RPMI7951 (cell line): ENCODE measurements at places on chromosomes 13 and 19.

- DNase-seq, result no peak
These were observed 6.4 kb downstream of the POGLUT2 start for GRCh38 chr13:102792396-102792795.

DNA sequence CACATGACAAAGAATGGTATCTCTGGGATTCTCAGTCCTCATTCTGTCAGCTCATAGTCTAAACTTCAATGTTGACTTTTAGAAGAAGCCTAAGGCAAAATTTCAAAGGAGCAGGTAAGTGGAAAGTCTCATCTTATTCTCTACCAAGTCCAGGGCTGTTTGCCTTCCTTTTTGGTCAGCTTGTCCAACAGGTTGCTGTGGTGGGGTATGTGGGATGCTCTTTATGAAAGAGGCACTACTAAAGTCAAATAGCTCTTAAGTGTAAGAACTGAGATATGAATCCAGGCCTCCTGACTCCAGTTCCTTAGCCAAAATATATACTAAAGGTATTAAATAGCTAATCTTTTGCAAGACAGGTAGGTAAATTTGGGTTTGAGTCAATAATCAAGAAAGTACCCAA lies 540.6 kb upstream of the SPRY2 start:
- no peak for DNase-seq

DNA sequence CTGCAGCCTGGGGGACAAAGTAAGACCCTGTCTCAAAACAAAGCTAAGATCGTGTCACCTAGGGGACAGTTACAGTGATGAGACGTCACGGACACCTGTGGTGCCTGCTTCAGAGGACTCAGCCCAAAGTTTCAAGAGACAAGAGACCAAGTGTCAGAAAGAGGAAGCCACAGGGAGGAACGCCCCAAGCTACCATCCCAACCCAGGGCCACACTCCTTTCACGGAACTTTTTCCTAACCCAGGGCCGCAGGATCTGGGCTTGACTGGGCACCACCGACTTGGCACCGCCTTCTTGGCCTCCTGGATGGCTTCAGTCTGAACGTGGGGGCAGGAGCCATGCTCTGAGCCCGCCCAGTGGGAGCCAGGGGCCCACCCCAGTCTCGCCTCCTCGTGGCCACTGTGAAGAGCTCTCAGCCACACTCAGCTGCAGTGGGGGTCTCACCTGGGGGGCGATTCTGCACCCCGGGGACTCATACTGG lies 8.5 kb downstream of the MOB3A start:
- no peak for DNase-seq

DNA sequence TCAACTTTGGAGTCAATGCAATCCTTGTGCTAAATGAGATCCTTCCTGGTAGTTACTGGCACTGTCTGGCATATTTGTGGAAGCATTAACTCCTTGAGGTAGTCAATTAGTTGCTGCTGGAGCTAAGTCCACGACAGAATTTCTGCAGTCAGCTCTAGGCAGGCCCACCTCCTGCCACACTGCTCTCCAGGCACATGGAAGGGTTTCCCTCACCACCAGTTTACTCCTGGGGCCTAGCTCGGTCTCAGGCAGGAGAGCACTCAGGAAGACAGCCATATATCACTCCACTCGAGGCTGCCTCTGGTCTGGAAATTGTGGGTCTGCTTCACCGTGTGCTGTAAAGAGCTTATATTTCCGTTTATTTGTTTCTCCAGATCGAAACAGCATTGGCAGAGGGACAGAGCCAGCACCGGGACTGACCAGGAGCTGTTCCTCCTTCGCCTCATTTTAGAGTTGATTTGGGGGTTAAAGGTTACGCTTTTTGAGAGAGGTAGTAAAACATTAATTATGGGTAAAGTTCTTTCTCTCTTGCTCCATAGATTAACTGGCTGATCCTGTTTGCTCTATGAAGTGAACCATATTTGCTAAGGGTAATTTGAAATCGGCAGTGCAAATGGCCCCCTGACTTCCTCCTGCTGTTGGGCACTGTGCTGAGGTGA lies 20.6 kb upstream of the GTF3A start:
- DNase-seq, result no peak

DNA sequence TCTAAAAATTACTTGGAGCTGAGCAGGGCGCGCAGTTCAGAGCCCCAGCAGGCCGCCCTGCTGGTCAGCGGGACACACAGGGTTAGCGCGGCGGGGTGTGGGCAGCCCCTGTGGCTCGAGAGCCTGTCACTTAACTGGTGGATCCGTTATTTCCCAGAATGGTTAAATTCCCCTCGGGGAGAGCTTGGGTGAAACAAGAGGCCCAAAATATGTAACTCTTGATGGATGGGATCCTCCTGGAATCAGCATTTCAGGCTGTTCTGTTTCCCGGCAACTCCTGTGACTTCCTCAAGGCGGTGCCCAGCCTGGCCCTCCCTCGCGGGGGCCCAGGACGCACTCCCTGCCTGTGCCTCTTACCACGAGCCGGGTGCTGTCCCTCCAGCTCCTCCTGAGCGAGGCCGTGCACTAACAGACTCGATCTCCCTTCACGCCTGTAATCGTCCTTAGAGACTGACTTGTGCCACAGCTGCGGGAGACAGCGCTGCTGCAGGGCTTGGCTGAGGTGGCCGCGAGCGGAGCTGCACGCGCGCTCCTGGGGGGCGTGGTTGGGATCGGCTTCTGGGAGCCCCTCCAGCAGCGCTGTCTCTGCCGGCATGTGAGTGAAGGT lies 9.7 kb downstream of the PTBP1 start:
- no peak for DNase-seq

GRCh38 chr13:109241160-109241559 lies 545.2 kb downstream of the IRS2 start:
- no peak for DNase-seq

GRCh38 chr19:31109636-31110035 lies 239.6 kb downstream of the TSHZ3 start:
- DNase-seq, result no peak

- DNase-seq, result no peak
These were observed 1362.1 kb upstream of the ATXN8OS start for GRCh38 chr13:68745502-68745901.
